Stimulated activated memory B cell treated with anti-CD40 and anti-IgM and Interleukin-4, amounts not matched to agents 10 μg/mL and 1 μg/mL and 100 μg/mL, for 72 hours (primary cell): ENCODE measurements at places on chromosomes 3 and 15.

GRCh38 chr3:129425213-129425612 is 3.2 kb downstream of the EFCAB12 start:
- no peak for ATAC-seq

GRCh38 chr3:120855665-120856437 is 52.2 kb upstream of the STXBP5L start:
- ATAC-seq = no peak

DNA sequence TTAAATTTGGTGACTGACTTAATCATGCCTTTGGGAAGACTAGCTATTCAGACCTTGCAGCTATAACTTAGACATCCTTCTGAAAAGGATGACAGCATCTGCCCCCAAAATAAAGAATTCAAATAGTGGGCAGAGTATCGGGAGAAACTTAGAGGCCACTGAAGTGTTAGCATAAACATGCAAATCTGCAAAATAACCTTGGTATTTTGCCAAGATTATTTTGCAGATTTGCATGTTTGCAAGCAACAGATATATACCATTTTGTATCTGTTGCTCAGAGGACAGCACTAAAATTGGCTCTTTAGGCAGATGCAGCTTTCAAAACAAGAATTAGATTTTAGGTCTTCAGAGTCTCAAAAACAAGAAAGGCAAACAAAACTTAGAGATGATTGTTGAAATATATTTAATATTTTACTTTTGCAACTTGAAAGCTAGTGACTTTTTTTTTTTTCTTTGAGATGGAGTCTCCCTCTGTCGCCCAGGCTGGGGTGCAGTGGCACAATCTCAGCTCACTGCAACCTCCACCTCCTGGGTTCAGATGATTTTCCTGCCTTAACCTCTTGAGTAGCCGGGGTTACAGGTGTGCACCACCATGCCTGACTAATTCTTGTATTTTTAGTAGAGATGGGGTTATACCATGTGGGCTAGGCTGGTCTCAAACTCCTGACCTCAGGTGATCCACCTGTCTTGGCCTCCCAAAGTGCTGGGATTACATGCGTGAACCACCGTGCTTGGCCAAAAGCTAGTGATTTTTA is 47.8 kb downstream of the KBTBD8 start:
- ATAC-seq = no peak

- ATAC-seq = no peak
These were observed 33.2 kb downstream of the TIPARP start for GRCh38 chr3:156707588-156707987.

DNA sequence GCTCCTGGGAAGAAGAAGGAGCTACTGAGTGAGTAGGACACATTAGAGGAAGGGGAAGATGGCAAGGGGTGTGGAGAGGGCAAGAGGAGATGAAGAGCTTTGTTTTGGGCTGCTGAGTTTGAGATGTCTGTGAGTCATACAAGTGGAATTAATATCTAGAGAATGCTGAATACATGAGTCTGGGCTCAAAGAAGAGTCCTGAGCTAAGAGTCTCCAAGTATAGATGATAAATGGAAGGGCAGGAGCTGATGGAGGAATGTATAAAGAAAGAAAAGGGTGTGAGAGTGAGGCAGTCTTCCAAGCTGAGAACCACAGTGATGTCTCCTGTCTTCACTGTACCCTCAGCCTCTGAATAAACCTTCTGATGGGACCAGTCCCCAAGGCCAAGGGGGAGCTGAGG is 205.5 kb upstream of the MRPL3 start:
- no peak for ATAC-seq

- no peak for ATAC-seq
These were observed 89.1 kb downstream of the OSBPL10 start for GRCh38 chr3:31891876-31892455.

GRCh38 chr3:112685420-112685819 is 44.5 kb upstream of the CCDC80 start:
- no peak for ATAC-seq

DNA sequence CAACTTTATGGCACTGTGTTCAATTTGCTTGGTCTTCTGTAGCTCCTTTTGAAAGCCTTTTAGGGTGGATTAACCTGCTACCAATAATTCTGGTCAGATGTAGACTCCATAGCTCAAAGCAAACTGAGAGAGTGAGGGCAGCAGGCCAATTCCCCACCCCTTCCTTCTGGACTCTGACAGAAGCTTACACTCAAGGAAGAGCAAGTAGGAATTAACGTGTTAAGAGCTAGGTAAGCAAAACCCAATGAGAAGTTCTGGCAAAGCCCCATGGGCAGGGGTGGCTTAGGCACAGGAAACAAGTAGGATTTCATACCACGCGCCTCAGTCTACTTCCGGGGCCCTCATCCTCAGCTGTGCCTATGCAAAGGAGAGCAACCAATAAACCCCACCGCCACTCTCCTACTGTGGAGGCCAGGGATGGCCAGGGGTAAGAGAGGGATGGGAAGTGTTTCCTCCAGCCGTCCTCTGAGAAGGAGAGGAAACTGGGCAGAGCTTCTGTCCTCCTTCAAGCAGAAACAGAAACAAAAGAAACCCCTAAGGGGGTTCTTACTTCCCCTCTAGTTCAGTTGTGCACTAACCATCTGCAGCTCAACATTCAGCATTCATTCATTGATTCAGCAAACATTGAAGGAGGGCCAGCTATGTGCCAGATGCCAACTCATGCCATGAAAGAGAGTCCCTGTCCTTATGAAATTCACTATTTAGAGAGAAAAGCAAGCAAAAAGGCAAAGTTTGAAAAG is 12.6 kb downstream of the CCR5 start:
- ATAC-seq = peak; percentile 88

GRCh38 chr3:175003590-175003989 is 144.5 kb downstream of the NAALADL2 start:
- no peak for ATAC-seq

- no peak for ATAC-seq
These were observed 212.5 kb downstream of the CHST2 start for GRCh38 chr3:143332026-143332425.

- no peak for ATAC-seq
These were observed 17.2 kb downstream of the TSPAN3 start for GRCh38 chr15:77053709-77054108.

- no peak for ATAC-seq
These were observed 48.7 kb downstream of the CRABP1 start for GRCh38 chr15:78388865-78389264.

- ATAC-seq = no peak
These were observed 416.0 kb downstream of the SHQ1 start for GRCh38 chr3:72432246-72432645.

DNA sequence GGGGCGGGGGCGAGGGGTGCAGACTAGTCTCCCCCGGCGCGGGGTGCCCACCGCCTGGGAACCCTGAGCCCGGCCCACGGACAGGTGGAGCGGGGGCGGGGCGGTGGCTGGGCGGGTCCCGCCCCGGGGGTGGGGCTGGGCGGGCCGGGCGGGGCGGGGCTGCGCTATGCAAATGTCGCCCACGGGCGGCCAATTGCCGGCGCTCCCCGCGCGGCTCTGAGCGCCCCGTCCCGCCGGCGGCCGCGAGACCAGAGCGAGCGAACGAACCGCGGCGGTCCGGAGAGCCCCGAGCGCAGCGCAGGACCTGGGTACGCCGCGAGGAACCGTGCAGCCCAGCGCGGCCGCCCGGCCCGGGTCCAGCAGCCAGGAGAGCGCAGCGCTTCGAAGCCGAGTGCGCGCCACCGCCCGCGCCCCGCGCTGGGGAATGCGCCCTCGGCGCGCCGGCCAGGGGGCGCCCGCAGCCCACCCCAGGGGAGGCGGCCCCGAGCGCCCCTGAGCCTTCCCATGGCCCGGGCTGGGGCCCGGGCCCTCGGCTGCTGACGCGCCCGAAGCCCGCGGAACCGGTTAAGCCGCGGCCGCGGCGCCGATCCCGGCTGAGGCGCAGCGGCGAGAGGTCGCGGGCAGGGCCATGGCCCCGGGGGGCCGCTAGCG is at the start of gene SEMA3F:
SEMA3F (plus strand) TSS at position 485 of the 651 bp plus-strand sequence. CDS start 4,299 bp downstream, outside the sequence.
- ATAC-seq = peak; percentile 90

DNA sequence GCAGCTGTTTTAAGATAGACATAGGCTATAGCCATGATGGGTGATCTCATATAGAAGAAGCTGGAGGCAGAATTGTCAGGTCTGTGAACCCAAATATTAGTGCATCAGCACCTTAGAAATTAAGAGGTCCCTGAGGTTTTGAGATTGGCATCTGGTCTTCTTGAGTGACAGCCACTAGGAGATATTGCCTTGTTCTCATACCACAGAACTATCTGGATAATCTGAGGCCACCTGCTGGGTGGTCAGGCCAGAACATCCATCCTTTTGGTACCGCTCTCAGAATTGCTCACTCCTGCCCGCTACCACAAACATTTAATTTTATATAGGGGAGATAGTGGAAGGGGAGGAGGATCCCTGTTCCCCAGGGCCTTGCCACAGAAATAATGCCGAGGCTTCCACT is 210.6 kb upstream of the ZPLD1 start:
- peak; percentile 86 for ATAC-seq

- ATAC-seq = no peak
These were observed 21.1 kb downstream of the PSMD6 start for GRCh38 chr3:64002233-64002632.

GRCh38 chr3:25508901-25509300 is 80.8 kb downstream of the RARB start:
- ATAC-seq = no peak

DNA sequence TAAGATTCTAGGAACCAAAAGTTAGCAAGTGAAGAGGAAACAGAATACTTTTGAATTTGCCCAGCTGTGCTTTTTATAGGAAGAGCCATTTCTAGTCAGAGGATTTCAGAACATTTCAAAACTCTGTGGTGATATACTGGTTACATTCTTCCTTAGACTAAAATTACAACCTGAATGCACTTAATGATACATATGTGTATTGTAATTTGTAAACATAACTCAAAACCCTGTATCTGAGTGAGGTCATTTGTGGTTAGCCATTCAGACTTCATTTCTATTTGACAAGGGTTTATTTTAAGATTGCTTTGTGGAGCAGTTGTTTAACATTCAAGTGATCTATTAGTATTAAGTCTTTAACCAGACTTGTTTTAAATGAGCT is 59.4 kb upstream of the TRIM71 start:
- no peak for ATAC-seq

- no peak for ATAC-seq
These were observed 111.3 kb downstream of the BBX start for GRCh38 chr3:107634099-107634489.

DNA sequence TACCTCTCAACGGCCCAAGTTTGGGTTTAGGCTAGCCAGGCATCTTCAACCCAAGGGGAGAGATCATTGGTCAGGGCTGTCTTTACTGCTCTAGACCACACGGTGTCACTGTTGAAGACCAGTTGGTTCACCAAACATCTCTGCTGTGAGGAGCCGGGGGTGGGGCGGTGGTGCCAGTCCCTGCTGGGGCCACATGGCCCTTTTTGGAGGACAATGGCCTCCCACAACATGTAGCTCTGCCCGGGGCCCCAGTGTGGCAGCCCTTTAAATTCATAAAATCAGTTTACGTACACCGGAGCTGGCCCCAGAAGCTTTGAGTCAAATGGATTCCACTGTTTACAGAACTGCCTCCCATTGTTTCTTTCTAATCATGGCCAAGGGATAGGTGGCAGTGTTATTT is 19.1 kb upstream of the TM4SF18 start:
- peak; percentile 53 for ATAC-seq

DNA sequence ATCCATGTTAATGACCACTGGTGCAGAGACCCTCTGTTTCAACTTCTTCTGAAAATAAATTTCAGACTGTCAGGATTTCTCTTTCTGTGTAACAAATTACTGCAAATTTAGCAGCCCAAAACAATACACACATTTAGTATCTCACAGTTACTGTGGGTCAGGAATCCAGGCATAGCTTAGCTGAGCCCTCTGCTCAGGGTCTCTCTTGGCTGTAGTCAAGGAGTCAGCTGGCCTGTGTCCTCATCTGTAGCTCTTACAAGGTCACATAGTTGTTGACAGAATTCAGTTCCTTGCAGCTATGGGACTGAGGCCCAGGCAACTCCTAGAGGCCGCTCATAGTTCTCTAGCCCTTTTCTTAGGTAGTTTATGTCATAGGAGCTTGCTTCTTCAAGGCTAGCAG is 51.9 kb downstream of the NKIRAS1 start:
- no peak for ATAC-seq

- no peak for ATAC-seq
These were observed 56.7 kb upstream of the CMTM8 start for GRCh38 chr3:32181796-32182195.

DNA sequence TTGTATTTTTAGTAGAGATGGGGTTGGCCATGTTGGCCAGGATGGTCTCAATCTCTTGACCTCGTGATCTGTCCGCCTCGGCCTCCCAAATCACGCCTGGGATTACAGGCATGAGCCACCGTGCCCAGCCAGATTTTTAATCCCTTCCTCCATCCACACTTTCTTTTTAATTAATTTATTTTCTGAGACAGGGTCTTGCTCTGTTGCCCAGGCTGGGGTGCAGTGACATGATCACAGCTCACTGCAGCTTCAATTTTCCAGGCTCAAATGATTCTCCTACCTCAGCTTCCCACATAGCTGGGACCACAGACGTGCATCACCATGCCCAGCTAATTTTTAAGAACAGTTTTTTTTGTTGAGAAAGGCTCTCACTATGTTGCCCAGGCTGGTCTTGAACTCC is 43.6 kb downstream of the RAF1 start:
- no peak for ATAC-seq

GRCh38 chr15:66968806-66969596 is 96.4 kb upstream of the SMAD3 start:
- ATAC-seq = no peak

DNA sequence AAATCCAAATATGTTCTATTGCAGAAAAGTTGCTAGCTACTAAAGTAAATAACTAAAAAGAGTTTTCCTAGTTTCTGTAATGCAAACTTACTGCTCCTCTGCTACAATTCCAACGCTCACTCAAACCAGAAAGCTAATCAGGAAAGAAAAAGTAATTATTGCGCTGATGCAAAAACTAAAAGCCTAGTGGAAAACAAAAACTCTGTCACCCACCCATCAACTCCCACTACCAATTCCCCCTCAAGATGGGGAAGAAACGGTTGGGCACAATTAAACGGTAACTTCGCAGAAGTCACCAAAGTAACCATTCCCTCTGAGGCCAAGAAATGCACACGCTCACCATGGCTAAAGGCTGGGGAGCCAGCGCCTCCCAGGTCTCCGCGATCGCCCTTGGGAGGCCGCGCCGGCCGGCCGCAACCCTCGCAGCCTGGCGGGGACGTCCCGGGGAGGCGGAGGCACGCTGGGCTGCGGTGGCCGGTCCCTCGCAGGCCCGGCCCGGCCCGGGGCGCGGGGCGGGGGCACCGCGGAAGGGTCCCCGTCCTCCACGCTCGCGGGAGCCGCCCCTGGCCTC is 684 bp downstream of the SLTM start:
- ATAC-seq = no peak

DNA sequence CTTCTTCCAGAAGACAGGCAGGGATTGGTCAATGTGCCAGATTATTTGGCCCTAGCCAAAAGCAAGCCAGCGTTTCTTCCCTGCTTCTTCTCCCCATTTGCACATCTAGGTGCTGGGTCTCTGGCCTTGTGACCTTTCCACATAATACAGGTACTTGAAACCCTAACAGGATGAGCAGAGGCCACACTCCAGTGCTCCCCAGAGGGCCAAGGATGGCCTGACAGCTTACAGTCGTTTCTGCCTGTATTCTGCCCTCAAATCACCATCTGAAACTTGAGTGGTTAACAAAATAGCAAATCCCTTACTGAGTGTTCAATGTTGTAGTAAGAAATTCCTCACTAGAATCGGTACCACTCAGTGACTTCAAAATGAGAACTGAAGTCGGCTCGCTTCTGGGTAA is 29.1 kb downstream of the MKRN2 start:
- peak; percentile 71 for ATAC-seq

- ATAC-seq = no peak
These were observed 2.0 kb downstream of the RASGRF1 start for GRCh38 chr15:79088426-79089205.
